ENCODE measurements at places on chromosomes 4 and X. TPM values are rescaled to one million over a fixed set of nuclear protein-coding genes. Genes with fewer than 3 reads are reported as not detected.

- DNase-seq, result peak; percentile 79
These were observed 211.2 kb downstream of the COX18 start for GRCh38 chr4:72858328-72858727.

DNA sequence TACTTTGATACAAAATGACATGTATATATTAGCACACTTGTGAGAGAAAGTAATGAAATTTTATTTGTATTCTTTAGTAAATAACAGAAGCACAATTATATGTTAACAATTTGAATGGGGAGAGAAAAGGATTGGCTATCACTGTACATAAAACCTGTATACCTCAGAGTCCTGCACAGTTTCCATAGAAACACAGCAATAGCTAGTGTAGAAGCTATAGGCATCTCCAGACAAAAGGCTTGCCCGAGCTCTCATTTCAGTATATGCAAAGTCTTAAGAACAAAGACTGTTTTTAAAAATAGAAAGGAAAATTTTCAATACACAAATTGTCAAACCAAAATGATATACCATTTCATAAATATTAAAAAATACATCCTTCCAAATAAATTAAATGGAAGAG, 38.5 kb downstream of the GPM6A start:
- no peak for DNase-seq

GRCh38 chr4:145487631-145488030, 6.0 kb downstream of the SMAD1 start:
- no peak for DNase-seq

DNA sequence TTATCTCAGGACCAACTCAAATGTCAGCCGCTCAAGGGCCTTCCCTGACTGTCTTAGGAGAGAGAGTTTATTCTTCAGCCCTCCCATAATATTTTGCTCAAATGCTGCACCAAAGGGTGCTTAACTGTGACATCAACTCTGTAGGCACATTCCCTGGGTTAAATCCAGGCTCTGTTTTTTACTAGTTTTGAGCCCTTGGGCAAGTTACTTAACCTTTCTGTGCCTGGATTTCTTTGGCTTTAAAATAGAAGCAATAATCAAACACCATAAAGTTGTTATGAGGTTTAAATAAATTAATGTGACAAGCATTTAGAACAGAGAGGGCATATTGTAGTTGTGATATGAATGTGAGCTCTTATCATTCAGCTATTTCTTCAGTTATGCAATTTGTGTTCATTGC, 54.2 kb upstream of the LIMCH1 start:
- no peak for DNase-seq

- peak; percentile 93 for DNase-seq
These were observed 17.6 kb downstream of the FGFBP1 start for GRCh38 chr4:15920723-15921591.

DNA sequence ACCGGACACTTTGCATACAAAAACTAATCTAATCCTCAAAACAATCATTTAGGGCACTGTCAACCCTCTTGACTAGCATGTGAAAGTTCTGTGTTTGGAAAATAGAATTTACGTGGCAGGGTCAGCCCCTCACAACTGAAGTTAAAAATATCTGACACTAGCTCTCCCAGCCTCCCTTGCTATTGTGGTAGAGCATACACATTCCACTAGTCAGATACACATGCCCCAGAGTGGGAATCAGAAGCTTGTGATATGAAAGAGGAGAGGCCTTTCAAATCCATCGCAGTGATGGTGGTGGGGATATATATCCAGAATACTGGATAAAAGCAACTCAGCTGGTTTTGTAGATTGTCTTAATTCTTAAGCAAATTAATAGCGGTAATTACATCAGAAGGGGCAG, 205.7 kb upstream of the IL15 start:
- no peak for DNase-seq

GRCh38 chrX:8726031-8726652, 5.8 kb downstream of the ANOS1 start:
- peak; percentile 61 for DNase-seq

GRCh38 chrX:2740672-2741071, 11.2 kb upstream of the XG start:
- no peak for DNase-seq

- no peak for DNase-seq
These were observed 526.6 kb downstream of the PACRGL start for GRCh38 chr4:21226637-21227538.

GRCh38 chr4:147509386-147509785, 28.5 kb downstream of the EDNRA start:
- no peak for DNase-seq

- no peak for DNase-seq
These were observed 10.0 kb downstream of the MSL3 start for GRCh38 chrX:11768039-11768438.

- DNase-seq, result no peak
These were observed 324.8 kb upstream of the DDX53 start for GRCh38 chrX:22674932-22675331.

DNA sequence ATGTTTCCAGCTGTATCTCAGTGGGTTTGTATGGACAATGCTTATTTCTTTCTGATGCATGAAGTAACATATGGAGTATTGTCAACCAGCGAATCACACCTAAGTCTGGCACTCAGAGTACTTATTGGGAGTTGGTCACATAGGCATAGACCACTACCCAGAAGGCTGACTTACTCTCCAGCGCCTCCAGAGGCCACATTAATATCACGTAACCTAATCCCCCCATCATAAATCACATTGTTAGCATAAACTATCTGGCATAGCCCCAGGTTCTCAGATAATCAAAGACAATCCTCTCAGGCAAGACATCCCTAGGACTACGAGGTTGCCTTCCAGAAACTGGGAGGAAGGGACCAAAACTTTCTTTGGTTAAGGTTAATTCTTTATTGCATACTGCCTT, 560.5 kb upstream of the PABPC4L start:
- no peak for DNase-seq

DNA sequence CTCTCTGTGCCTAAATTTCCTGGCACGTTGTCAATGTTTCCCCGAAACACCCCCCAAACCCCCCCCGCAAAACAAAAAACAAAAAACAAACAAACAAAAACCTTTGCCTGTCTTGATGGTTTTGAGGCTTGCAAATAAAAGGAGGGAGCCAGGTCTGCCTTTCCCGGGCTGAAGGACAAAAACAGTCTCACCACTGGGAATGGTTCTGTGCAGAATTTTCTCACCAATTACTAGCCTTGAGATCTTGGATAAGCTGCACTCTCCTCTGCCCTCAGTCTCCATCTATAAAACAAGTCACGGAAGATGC, 15.5 kb downstream of the NKX3-2 start:
- DNase-seq, result no peak

GRCh38 chr4:105147016-105147552, 408 bp downstream of the TET2 start:
- no peak for DNase-seq

GRCh38 chr4:48275247-48275646, 5.6 kb upstream of the TEC start:
- DNase-seq, result peak; percentile 55

GRCh38 chr4:105598787-105599186, 46.4 kb downstream of the ARHGEF38 start:
- peak; percentile 62 for DNase-seq

DNA sequence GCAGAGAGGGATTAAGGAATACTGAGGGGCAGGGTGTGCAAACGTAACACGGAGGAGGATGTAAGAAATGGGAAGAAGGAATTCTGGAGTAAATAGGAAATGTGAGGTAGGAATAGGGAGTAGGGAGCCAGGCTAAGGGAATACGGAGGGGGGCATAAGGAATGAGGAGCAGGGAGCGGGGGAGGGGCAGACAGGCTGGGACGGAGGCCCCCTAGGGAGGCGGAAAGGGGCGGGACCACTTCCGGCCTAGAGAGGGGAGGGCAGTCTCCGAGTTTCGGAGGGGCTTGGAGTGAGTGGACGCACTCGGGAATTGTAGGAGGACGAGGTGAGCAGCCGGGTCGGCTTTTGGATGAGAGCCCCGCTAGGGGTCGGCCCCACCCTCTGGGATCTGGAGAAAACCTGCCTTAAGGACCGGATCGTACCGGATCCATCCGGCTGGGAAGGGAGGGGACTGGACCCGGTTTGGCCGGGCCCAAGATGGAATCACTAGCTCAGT, 612 bp downstream of the MAGED2 start:
- DNase-seq, result no peak

- no peak for DNase-seq
These were observed 114.4 kb downstream of the FRAS1 start for GRCh38 chr4:78171482-78171881.

GRCh38 chrX:15320297-15320696, 4.9 kb upstream of the ASB11 start:
- DNase-seq, result no peak

GRCh38 chr4:55291227-55291640, 54.8 kb upstream of the SRD5A3 start:
- DNase-seq, result no peak

The SPANXN3 gene
- not detected for total RNA-seq

The PASD1 gene
- not detected for total RNA-seq

The ENPP6 gene
- not detected for total RNA-seq

The STBD1 gene
- 10.9 TPM for total RNA-seq

The FOXO4 gene
- total RNA-seq, result 5.6 TPM

The NDP gene
- total RNA-seq, result 4.4 TPM

The MUC7 gene
- not detected for total RNA-seq

The XKRX gene
- 0.55 TPM for total RNA-seq

Measured in PC-3 (cell line).